ENCODE measurements at places on chromosomes 16 and 17.

GRCh38 chr16:84918006-84918909 is 93.1 kb downstream of the ZDHHC7 start:
- no peak for DNase-seq

DNA sequence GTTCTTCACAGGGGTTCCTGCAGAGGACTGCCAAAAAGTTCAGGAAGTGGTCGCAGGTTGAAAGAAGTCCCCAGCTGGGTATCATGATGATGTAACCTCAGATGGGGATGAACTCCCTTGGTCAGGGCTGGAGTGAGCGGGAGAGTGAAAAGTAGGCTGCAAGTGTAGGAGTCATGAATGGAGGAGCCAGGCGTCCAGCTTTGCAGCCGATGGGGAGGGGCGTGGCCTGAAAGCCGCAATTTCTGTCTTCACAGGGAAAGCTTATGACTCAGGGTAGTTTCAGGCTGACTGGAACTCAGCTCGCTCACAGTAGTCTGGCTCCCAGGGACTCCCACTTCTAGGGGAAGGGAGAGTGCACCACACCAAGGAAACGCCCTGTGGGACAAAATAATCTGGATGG is 70.0 kb upstream of the HS3ST3A1 start:
- no peak for DNase-seq

- DNase-seq = no peak
Measured at GRCh38 chr17:67477687-67478086, 100.6 kb downstream of the PITPNC1 start.

DNA sequence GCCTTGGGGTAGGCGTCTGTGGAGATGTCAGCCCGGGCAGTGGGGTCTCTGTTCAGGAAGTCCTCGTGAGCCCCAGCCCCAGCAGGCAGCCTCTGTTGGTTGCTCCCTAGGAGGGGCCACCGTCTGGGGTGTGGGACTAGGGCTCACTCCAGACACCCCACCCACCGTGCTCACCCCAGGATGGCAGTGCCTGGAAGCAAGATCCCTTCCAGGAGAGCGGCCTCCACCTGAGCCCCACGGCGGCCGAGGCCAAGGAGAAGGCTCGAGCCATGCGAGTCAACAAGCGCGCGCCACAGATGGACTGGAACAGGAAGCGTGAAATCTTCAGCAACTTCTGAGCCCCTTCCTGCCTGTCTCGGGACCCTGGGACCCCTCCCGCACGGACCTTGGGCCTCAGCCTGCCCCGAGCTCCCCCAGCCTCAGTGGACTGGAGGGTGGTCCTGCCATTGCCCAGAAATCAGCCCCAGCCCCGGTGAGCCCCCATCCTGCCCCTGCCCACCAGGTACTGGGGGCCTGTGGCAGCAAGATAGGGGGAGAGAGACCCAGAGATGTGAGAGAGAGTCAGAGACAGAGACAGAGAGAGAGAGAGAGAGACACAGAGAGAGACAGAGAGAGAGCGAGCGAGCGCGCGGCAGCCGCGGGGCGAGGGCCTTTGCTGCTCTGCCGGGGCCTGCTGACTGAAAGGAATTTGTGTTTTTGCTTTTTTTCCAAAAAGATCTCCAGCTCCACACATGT is 9.8 kb downstream of the NTHL1 start:
- DNase-seq = no peak
